Activated CD8-positive, alpha-beta memory T cell treated with anti-CD3 and anti-CD28 coated beads, Interleukin-2, amount 10 ng/mL, durations not matched to agents 7 days and 5 days (primary cell): ENCODE measurements at places on chromosomes 4 and X. TPM values are rescaled to one million over a fixed set of nuclear protein-coding genes. Genes with fewer than 3 reads are reported as not detected.

DNA sequence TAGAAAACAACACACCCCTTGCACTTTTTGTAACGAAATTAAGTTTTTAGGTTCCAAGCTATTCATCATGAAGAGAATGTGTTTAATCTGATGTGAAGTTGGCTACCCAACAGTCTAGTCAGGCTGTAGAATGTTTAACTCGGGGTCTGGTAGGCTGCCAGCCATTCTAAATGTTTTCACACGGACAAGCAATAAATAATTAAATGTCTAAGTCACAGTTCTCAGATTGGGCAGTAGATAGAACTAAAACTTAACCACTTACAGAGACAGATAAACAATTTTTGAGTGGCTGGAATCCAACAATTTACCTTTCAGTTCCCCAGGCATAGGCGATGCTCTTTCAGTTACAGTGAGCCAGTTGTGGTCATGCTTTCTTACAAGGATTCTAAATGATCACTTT is 66.5 kb downstream of the CHIC2 start:
- no peak overlapping the region for H3K27ac ChIP-seq
- H3K27me3 ChIP-seq = no peaks in the 10 kb centered on the region
- H3K4me1 ChIP-seq = no peaks in the 10 kb centered on the region

GRCh38 chrX:131067216-131067615 is 9.1 kb downstream of the ARHGAP36 start:
- no peaks in the 10 kb centered on the region for H3K4me1 ChIP-seq
- no peaks in the 10 kb centered on the region for H3K36me3 ChIP-seq
- H3K4me3 ChIP-seq = no peak overlapping the region
- no peak overlapping the region for H3K27ac ChIP-seq
- DNase-seq = no peak

DNA sequence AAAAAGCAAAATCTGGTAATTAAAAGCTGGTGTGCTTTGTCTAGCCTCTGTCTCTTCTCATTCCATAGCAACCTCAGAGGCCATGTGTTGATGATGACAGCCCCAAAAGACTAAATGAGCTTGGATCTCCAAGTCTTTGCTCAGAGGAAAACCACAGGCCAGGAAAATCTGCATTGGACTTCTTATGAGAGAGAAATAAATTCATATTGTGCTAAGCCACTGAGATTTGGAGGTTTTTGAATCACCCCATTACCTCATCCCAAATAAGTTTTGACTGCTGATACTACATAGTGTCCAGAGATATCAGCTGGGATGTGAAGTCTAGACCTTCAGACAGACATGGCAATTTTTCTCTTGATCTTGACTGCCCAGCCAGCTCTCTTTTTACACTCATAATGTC is 178.6 kb upstream of the DIPK2B start:
- H3K4me1 ChIP-seq = no peaks in the 10 kb centered on the region
- H3K27ac ChIP-seq = no peak overlapping the region
- no peaks in the 10 kb centered on the region for H3K27me3 ChIP-seq
- H3K4me3 ChIP-seq = no peak overlapping the region
- no peaks in the 10 kb centered on the region for H3K36me3 ChIP-seq
- DNase-seq = no peak

DNA sequence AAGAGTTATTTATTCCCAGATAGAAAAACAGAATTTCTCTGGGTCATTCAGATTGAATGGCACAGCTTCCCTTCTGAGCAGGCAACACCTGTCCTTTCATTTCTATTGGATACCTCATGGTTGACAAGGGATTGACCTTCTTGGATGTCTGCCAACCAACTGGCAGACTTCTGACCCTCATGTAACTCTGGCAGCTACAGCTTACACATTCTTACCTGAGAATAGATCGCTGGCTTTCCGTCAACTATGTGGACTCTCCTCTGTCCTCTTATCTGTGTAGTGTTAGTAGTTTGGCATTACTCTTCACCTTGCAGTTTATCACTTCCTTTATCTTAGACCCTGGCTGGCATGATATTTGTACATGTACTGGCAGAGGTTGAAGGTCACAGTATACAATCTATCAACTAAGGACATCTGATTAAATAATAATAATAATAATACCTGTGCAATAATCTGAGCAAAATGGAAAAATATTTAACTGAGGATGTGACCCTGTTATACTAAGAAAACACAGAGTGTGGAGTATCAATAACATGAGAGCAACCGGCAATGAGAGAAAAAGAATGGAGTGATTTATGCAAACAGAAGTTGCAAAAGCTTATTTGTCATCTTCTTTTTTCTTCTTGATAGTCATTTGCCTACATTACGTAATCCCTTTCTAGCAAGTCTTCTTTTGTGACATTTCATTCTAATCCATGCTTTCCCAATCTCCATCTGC is 1118.2 kb downstream of the ARAP2 start:
- no peak for DNase-seq
- no peak overlapping the region for H3K27ac ChIP-seq
- no peaks in the 10 kb centered on the region for H3K27me3 ChIP-seq
- no peaks in the 10 kb centered on the region for H3K36me3 ChIP-seq
- no peaks in the 10 kb centered on the region for H3K4me1 ChIP-seq

- H3K27ac ChIP-seq = no peak overlapping the region
- no peaks in the 10 kb centered on the region for H3K36me3 ChIP-seq
- H3K4me1 ChIP-seq = no peaks in the 10 kb centered on the region
- peaks cover 39% of the 10 kb centered on the region for H3K27me3 ChIP-seq
- DNase-seq = no peak
These were observed 30.9 kb downstream of the PDLIM3 start for GRCh38 chr4:185504098-185505047.

GRCh38 chr4:181970366-181970765 is 272.8 kb upstream of the TENM3 start:
- no peaks in the 10 kb centered on the region for H3K36me3 ChIP-seq
- H3K27ac ChIP-seq = no peak overlapping the region
- H3K27me3 ChIP-seq = no peaks in the 10 kb centered on the region

SPRY1 gene
- total RNA-seq = 73.7 TPM

GPR50 gene
- total RNA-seq = not detected

GPRASP1 gene
- total RNA-seq = 0.37 TPM

DRD5 gene
- total RNA-seq = not detected

FGFBP1 gene
- not detected for total RNA-seq

TMLHE gene
- 9.2 TPM for total RNA-seq
